ENCODE measurements at places on chromosomes 2 and 18. TPM values are rescaled to one million over a fixed set of nuclear protein-coding genes. Genes with fewer than 3 reads are reported as not detected.

DNA sequence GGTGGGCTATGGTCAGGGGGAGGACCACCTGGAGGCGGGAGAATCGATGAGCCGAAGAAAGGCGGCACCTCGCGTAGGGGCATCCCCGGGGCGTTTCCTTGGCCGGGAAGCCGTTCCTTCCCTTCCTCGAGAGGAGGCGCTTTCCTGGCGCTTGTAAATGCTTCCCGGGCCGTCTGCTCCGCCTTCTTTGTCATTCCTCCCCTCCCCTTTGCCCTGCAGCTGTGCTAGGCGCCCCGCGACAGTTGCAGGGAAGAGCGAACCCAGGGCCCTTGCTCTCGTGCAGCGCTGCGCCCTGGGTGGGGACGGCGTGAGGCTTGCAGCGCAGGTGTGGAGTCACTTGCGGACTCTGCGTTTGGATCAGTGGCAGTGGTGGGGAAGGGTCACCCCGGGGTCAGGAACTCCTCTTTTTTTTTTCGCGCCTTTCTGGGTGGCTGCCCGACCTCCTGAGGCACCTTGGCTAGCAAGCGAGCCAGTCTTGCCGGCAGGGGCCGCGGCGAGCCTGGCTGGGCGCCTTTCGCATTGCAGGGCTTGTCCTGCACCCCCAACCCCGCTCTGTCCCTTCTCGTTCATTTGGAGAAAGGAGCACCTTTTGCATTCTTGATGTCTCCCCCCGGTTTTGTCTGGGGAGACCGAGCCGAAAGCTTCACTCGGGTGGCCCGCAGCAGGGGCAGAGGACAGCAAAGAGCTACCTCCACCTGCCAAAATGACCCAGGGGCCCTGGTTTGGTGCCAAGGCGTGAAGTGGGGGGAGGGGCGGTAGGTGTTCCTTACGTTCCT is 858 bp downstream of the KCNS3 start:
- DNase-seq, result peak; percentile 58

GRCh38 chr18:2656981-2657512 is 1.5 kb downstream of the SMCHD1 start:
- DNase-seq, result no peak

DNA sequence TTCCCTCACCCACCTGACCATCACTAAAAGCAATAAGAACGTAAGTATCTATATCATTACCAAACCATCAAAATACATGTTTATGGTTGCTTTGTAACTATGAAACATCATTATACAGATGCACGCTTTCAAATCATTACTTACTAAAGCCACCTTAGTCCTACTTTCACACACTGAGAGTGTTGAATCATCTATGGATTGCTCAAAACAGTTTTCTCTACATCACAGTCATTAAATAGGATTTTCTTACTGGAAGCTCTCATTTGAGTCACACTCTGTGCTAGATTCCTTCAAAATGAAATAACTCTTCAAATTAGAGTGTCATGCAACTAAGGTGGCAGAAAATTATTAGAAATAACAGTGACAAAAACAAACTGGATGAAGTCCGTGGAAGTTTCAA is 878.4 kb downstream of the CPS1 start:
- DNase-seq, result no peak

DNA sequence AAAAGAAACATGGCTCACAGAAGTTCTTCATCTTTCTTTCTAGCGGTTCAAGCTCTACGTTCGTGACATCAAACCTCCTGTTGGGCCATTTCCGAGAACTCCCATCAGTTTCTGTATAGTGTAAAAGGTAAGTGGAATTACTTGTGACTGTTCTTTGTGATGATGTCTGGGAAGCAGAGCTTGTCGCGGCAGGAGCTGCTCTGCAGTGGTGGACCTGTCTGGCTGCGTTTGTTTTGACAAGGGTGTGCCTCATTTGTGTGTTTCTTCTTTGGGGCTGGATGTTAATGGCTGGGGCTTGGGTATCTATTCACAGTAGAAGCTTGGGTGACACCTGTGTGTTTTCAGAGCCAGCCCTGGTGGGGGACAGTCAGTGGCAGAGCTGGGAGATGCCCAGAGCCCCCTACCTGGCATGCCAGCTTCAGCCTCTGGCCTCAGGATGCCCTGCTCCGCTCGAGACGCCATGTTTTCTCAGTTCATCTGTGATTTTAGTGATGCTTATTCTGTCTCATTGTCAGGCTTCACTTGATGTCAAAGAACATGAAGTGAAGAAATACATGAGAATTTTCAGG is 59.6 kb downstream of the LDLRAD4 start:
- no peak for DNase-seq

DNA sequence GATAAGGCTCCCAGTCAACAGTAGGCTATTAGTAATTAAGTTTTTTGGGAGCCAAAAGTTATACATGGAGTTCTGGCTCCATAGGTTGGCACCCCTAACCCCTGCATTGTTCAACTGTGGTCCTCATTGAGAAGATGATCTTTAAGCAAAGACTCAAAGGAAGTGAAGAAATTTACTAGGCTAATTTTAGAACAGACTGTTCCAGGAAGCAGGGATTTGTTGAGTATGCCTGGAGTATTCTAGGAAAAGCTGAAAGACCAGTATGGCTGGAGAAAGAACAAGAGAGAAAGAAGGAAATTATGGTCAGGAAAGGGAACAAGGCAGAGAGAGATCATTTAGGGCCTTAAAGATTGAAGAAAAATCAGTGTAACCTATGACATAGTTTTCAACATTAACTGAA is 125.1 kb downstream of the PMAIP1 start:
- DNase-seq, result no peak

DNA sequence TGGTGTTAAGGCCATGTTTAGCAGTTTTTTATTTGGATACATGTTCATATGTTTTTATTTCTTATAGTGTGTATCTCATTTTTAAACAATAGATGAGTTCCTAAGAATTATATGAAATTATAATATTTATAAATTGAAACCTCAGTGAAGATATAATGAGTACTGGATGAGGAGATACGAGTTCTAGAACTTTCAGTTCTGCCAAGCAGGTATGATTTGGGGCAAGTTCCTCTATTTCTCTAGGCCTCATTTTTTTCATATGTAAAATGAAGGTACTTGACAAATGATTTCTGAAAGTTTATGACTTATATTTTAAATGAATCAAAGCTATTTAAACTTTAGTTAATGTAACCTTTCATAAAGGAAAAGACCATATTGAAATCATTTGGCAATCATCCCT is 8.2 kb upstream of the PGAP1 start:
- DNase-seq, result no peak

DNA sequence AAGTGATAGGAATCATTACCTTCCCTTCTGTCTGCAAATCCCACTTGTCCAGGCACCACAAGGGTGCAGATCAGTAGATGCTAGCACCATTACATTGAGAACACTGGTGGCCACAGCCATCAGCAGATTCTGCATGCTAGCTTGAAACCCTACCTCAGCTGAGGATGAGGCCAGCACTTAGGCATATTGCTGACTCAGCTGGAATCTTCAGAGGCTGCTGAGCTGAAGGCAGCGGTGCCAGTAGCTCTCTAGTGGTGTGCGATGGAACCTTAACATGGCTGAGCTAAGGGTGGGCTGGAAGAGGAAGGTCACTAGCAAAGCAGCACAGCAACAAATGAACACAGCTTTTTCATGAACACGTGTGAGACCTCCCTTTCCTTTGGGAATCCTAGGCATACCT is 19.0 kb upstream of the CPO start:
- DNase-seq, result no peak

DNA sequence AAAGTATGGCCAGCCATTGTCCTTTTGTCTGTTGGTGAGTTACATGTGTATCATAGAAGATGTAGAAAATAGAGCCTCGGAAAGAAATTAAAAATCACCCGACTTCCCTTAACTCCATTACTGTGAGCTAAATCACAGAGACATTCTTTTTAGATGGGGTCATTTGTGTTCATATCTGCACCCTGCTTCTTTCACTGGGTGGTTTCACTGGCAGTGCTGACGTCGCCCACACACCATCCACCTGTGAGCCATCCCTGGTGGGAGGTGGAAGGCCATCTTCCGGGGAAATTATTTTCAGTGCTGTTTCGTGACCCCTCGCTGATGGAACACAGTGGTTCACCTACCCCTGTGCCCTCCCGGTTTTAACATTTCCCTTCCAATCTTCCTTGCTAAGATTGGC is 21.2 kb downstream of the SH3BP4 start:
- no peak for DNase-seq

DNA sequence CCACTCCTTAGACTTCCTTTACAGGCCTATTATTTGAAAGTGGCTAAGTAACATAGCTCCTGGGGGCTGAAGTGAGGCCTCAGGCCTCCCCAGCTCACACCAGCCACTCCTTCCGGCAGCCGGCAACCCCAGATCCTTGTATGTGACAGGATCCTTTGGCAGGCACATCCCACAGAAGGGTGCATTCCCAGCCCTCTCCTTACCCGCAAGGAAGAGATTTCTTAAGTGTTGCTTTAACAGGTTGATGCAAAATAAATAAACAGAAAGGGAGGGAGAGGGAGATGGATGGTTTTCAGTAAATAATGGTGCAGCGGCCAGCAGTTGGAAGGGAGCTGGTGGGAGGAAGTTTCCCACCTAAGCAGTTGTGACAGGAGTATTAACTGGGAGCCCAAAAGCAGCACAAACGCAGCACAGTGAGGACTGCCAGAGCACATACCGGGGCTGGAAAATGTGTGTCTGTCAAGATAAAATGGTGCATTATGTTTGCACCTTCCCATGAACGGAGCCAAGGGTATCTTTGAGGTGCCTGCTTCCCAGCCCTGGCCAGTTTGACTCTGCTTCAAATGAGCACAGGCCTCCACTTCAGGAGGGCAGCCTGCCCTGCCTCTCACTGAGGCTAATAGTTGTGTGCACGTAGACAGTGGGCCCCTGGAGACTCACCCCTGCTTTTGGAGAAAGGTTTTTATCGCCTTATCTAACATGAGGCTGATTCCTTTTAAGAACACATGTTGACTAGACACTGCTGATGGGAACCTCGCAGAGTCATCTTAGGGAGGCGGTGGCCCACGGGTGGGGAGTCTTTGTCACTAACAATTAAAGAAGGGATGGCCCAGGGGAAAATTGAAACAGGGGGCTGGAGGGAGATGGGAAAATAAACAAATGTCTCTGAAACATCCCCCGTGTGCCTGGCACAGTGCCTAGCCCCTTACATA is 32.8 kb downstream of the NRP2 start:
- DNase-seq, result no peak

- no peak for DNase-seq
These were observed 31.5 kb downstream of the MRO start for GRCh38 chr18:50788284-50788683.

DNA sequence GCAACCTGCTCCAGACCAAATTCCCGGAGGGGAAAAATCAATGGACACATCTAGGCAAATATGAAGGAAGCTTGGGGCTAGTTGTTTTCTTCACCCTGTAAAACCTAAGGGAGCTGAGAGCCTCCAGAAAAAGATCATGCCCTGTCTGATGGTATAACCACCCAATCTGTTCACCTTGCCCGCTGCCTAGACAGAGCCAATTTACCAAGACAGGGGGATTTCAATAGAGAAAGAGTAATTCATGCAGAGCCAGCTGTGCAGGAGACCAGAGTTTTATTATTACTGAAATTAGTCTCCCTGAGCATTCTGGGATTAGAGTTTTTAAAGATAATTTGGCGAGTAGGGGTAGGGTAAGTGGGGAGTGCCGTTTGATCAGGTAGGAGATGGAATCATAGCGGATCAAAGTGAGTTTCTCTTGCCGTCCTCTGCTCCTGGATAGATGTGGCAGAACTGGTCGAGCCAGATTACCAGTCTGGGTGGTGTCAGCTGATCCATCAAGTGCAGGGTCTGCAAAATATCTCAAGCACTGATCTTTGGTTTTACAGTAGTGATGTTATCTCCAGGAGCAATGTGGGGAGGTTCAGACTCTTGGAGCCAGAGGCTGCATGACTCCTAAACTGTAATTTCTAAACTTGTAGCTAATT is 35.1 kb upstream of the B4GALT6 start:
- no peak for DNase-seq

GRCh38 chr2:10619643-10620042 is 70.1 kb downstream of the NOL10 start:
- no peak for DNase-seq

DNA sequence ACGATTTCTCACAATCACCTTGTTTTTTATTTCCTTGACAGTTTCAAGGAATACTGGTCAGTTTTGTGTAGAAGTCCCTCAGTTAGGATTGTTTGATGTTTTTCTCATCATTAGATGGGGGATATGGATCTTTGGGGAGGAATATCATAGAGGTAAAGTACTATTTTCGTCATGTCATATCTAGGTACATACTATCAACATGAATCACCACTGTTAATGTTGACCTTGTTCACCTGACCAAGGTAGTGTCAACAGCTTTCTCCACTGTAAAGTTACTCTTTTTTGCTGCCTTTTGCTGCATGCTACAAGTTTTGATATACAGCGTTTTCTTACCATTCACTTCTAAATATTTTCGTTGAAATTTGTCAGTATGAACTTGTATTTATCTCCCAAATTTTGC is 32.7 kb downstream of the NLRC4 start:
- DNase-seq, result no peak

- no peak for DNase-seq
These were observed 642 bp upstream of the KCNK3 start for GRCh38 chr2:26691881-26692278.

- DNase-seq, result no peak
These were observed 10.5 kb upstream of the EPAS1 start for GRCh38 chr2:46286715-46287114.

The LCT gene
- under 0.01 TPM for total RNA-seq

The ARPC2 gene
- 179 TPM for total RNA-seq

The RGPD8 gene
- total RNA-seq, result 26.2 TPM

The IL1F10 gene
- total RNA-seq, result 2.7 TPM

The FMNL2 gene
- total RNA-seq, result 43.7 TPM

The REG1B gene
- not detected for total RNA-seq

The BIRC6 gene
- total RNA-seq, result 191 TPM

The NT5C1B gene
- not detected for total RNA-seq

The TMEM200C gene
- total RNA-seq, result 0.49 TPM

The TMEM185B gene
- total RNA-seq, result 12.5 TPM

The ZSWIM2 gene
- total RNA-seq, result not detected

All from skin of body (tissue), 3 donors.